ENCODE measurements at places on chromosomes 11 and 22.

DNA sequence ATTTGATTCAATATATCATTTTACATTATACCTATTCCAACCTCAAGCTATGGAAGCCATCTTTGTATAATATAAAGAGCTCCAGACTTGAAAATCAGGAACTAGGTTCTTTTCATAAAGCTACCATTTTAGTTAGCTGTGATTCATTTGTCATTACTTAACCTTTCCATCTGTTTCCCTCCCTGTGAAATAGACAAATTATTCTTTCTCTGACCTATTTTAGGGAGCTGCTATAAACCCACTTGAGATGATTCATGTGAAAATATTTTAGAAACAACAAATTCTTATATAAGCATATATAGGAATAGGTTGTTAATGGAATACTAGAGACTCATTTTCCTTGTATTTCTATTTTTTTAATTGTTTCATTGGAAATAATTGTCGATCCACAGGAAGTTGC lies 1012.1 kb downstream of the OPCML start:
- no peak for DNase-seq

DNA sequence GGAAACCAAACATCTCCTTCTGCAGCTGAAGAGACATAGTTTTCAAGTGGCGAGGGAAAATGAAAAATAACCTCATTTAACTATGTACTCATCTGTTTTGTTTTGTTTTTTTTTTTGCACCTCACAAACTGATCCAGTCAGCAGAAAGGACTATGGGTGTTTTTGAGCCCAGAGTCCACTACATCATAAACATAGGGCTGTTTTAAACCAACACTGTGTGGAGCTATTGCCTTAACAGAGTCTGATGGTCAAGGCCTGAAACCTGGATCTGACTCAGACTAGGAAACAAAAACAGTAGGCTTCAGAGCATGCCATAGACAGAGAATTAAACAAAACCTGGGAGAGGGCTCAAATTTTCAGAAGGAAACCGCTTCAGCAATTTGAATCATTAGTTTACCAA lies 99.3 kb upstream of the FSHB start:
- DNase-seq = no peak

- DNase-seq = peak; percentile 77
Observed at GRCh38 chr11:64971421-64972233, at the start of gene MAJIN. Gene MAJIN, minus strand, starts transcription at chr11:64972108. Its CDS starts 12,703 bp downstream, at chr11:64959405.

GRCh38 chr22:40363059-40363458 lies 7.3 kb upstream of the SGSM3 start:
- DNase-seq = no peak

DNA sequence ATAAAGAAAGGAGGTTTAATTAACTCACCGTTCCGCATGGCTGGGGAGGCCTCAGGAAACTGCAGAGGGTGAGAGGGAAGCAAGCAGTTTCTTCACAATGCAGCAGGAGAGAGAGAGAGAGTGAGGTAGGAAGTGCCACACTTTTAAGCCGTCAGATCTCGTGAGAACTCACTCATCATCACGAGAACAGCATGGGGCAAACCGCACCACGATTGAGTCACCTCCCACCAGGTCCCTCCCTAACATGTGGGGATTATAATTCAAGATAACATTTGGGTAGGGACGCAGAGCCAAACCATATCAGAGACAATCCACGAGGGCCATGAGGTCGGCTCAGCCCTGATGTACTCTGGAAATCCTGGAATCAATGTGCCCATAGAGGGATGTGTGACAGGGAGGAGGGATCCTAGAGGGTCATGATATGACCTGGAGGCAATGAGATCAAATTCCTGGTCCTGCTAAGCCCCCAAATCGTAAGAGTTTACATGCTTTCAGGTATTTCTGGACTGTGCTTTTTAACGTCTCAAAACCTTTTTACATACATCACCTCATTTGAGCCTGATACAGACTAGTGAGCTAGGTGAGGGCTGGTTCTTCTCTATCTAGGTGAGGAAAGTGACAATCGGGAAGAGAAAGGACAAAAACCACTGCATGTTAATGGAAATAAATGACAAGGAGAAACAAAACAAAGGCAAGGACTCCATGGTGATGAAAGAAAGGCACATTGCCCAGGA lies 19.5 kb upstream of the RASSF10 start:
- no peak for DNase-seq

GRCh38 chr11:122131126-122131525 lies 15.1 kb upstream of the BLID start:
- no peak for DNase-seq

DNA sequence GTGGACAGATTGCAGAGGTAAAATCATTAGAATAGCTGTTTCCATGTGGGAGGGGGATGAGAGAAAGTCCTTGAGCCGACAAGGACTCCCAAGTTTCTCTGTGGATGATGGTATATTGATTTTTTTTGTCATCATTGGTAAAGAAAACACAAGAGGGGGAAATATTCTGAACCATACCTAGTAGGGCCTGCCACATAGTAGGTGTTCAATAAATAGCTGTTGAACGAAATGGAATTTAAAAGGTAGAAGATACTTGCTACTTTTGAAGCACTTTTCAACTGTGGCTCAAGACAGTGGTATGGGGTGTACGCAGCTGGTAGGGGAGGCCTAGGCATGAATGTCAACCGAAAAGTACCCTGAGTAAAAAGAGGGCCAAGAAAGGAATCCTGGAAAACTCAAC lies 2.1 kb downstream of the CAVIN3 start:
- DNase-seq = no peak

- DNase-seq = peak; percentile 54
Observed at GRCh38 chr11:67265633-67266448, 432 bp upstream of the GRK2 start.

- DNase-seq = no peak
Observed at GRCh38 chr11:88623531-88623930, 286.0 kb upstream of the CTSC start.

DNA sequence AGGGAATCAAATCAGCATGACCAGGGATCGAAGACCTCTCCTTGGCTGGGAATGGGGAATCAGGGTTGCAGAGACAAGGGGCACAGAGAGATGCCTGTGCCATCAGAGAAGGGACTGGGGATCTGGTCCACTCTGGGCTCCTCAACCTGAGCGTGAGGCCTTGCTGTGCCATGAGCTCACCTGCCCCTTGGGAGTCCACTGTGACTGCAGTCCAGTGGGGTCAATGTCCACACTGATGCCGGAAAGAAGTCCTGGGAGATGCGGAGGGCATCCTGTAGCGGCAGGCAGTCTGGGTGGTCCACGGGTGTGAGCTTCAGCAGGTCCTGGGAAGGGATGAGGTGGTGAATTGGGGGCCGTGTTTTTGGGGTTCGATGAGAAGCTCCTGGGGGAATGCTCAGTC lies 7.3 kb upstream of the RGL4 start:
- no peak for DNase-seq

- DNase-seq = no peak
Observed at GRCh38 chr11:34219941-34220370, 114.5 kb downstream of the NAT10 start.

DNA sequence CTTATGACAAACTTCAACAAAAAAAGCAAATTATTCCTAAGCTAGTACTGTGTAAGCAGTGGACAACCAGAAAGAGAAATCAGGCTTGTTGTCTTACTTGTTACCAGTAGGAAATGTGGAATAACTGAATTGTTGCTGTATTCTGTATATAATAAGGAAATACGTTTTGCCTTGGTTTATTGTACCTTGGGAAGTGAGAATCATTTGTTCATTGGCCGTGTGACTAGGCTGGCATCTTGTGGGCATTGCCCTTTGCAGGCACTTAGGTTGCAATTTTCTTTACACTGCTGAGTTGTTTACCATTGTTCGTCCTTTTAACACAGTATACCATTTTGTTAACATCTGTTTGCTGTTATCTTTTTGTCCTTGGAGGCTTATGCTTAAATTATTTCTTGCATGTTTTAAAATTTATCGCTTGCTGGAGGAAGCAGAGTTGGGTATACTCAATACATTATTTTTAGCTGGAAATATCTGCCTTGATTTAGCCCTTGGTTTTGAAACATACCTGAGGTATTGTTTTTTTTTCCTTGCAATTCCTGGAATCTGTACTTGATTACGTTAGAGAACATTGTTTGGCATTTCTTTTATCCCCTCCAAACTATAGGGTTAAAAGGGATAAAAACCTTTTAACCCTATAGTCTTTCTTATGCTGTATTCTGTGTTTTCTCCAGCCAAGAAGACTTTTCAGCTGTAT lies 109.3 kb downstream of the DDX10 start:
- DNase-seq = no peak

GRCh38 chr22:30010789-30011405 lies 69.4 kb upstream of the HORMAD2 start:
- no peak for DNase-seq

GRCh38 chr11:85423794-85424193 lies 203.3 kb downstream of the DLG2 start:
- no peak for DNase-seq

All from stimulated activated CD8-positive, alpha-beta memory T cell treated with anti-CD3 and anti-CD28 coated beads, Interleukin-7, amount 100 ng/mL, for 1 hour (primary cell).